Stimulated activated CD8-positive, alpha-beta memory T cell treated with anti-CD3 and anti-CD28 coated beads, Interleukin-12 subunit alpha, Interleukin-12 subunit beta, amount 100 ng/mL, for 4 hours (primary cell): ENCODE measurements at places on chromosomes 5 and 9.

GRCh38 chr5:1860949-1861348 lies 21.8 kb downstream of the IRX4 start:
- no peak for DNase-seq

DNA sequence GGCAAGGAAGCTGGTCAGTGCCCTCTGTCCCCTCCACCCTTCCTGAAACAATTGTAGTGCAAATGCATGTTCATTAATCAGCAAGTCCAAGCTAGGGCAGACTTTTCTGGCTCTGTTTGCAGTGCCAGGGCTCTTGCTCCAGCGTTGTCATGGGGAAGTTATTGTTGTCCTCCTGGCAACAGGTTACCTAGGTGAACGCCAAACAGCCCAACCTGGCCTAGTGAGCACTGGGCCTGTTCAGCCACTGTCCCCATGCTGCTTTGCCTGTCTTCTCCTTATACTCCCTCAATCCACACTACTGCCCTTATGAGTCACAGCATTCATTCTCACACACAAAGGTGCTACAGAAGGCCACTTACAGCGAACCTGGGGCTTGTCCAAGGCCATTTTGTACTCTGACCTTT lies 34.5 kb upstream of the GLIS3 start:
- no peak for DNase-seq

- no peak for DNase-seq
Observed at GRCh38 chr5:75021219-75021618, 31.1 kb downstream of the GCNT4 start.

DNA sequence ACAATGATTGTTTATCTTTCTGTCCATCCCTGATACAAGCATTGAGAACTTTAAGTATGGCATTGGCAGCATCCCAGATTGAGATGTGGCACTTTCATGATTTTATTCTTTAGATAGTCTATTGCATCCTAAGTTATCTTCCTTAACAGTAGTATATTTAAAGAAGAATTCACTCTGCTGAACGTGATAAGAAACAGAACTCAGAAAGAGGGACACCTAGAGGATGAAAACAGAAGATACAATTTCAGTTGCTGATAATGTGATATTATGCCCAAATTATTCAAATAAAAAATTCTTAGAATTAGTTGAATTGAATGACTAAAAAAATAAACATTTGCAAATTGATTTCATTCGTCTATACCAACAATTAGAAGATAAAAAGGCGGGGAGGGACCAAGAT lies 218.1 kb upstream of the DMRTA1 start:
- DNase-seq = no peak

- DNase-seq = no peak
Observed at GRCh38 chr5:10688651-10689171, 72.3 kb downstream of the DAP start.

DNA sequence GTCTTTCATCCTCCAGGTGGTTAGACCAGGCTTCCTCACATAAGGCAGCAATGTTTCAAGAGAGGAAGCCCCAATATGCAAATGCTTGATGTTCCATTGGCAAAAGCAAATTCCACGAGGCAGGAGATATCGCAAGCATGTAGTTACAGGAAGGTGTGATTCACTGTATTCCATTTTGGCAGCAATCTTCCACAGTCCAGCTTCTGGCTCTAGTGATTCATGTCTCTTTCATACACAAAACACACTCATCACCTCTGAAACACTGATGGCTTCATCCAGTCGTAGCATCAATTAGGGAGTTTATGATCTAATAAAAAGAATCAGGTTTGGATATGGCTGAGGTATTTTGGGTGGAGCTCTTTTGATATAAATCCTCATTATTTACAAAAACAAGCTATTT lies 552.2 kb upstream of the RIOK2 start:
- no peak for DNase-seq

GRCh38 chr9:113898596-113898995 lies 22.5 kb downstream of the ZNF618 start:
- DNase-seq = no peak

DNA sequence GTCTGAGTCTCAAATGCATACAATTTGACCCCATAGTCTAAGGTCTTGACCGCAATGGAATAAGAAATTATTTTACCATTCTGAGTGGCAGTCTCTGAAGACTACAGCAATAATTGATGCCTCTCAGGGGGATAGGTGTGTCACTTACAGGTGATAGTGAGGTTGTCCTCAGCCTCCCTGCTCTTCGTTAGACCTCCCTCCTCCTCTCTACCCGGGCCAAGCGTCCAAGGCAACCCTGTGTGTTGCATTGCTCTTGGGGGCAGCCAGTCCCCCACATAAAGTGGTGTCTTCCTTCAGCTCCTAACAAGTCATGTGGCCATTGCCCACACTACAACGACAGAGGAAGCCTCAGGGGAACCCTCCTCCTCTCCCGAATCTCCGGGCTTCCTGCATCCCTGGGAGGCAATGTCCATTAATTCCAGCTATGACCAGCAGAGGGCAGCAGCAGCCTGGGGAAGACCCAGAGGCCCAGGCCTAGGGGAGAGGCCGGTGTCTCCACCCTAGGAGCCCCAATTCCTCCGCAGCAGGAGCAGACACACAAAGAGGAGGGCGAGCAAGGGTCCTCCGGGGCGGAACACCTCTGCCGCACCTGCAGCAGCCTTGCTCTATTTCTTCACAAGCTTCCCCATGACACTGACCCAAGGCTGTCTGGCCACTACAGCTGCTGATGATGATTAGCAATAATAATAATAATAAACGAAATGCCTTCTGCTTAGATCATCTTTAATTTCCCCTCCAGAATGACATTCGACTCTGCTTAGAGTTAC lies 134.8 kb downstream of the KCNIP1 start:
- DNase-seq = peak; percentile 19

DNA sequence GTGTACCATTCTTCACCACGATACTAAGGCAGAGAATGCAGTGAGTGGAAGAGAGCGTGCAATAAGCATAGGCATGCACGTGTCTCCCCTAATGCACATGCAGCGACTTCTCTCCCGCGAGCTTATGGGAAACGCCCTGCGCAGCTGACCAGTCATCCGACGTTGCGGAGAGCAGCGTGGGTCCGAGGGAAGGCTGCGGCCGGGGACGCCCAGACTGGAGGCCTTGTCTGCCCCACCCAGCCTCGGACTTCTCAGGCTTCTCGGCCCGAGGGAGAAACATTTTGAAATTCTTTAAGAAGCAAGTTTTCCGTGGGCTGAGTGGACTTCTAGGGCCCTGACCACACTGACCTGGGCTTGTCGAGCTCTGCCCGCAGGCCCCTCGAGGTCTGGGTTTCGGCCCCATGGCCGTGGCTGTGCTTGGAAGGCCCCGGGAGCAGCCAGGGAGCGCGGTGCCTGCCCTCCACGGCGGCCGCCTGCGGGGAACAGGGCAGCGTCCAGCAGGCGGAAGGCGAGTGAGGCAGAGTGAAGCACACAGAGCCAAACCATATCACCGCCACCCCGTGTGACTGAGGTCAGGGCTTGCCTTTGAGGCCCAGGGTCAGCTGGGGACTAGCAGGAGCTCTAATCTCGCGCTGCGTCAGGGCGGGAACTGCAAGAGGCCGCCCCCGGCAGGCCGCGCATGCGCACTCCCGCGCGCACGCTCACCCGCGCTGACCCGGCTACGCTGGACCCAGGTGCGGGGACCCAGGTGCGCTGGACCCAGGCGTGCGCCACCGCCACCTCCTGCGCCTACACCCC lies 60.0 kb upstream of the IRX1 start:
- DNase-seq = no peak

DNA sequence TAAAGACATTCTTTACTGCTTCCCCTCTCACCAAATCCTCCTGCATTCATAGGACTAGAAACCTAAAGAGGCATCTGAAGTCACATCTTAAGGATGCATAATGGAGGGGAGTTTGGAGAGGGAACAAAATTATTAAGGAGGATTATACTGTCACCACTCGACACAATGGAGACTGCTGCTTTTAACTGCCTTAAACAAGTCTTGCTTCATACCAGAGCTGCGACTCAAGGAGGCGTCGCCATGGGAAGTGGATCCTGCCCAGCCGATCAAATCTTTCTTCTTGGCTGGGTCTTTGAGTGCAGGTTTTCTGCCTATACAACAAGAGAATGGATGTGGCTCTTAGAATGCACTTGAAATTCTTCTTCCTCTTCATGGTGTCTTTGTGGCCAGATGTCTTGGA lies 66.7 kb upstream of the FOXE1 start:
- no peak for DNase-seq

DNA sequence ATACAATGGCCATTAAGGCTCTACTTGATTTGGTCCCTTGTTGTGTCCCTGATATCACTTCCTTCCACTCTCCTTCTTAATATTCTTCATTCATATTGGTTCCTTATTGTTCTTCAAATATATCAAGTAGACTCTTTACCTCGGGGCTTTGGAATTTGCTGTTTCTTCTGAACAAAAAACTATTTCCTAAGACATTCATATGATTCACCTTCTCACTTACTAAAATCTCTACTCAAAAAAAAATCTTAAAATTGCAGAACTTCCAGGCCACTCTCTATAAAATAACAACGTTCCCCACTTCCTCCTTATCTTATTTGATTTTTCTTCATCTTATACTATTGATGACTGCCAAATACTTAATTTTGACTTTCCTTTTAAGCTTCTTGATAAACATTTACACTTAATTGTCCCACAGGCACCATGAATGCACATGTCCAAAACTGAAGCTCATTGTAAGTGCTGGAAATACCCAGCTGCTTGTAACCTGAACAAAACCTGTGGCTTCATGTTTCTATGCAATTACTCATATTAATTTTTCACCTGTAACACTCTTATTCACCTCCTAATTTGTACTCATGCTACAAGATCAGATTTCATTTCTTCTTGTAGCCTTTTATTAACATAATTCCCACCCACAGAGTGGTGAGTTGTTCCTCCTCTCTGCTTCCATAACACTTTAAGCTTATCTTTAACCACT lies 58.4 kb upstream of the NUDT12 start:
- DNase-seq = no peak

- DNase-seq = no peak
Observed at GRCh38 chr5:64126202-64126741, 39.4 kb upstream of the RNF180 start.

- DNase-seq = no peak
Observed at GRCh38 chr5:37807015-37807414, 32.8 kb downstream of the GDNF start.

DNA sequence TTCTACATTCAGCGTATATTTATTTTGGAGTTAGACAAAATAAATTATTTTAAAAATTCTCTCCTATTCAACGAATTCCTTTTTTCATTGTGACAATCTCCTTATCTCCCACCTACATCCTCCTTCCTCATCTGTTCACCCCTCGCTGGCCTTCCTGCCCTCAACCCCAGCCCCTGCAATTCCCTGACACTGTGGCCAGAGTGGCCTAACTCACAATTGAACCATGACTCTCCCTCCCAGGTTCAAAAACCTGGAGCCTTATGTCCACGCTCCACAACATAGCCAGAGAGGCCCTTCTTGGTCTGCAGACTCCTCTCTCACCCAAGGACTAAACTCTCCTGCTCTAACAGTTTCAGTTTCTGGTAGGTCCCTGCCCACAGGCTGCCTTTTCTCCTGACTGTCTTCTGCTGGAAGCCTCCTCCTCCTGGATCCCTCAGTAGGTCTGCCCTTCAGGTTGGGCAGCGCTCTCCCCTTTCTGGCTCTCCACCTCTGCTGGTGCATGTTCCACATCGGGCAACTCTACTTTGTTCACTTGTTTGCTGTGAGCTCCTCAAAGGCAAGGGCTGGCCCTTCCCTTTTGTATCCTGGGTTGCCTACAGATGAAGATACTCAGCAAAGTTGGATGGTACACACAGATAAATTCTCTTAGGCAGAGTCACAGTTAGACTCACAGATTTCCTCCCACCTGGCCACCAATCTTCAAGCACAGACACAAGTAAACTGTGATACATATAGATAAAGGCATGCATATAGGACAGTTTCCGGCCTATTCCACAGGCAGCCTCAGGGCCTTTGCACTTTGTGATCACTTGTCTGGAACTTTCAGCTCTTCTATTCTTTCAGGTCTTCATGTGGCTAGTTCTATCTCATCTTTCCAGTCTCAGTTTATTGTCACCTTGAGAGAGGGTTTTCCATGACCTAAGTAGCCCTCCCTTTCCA lies 19.8 kb upstream of the MYORG start:
- no peak for DNase-seq

DNA sequence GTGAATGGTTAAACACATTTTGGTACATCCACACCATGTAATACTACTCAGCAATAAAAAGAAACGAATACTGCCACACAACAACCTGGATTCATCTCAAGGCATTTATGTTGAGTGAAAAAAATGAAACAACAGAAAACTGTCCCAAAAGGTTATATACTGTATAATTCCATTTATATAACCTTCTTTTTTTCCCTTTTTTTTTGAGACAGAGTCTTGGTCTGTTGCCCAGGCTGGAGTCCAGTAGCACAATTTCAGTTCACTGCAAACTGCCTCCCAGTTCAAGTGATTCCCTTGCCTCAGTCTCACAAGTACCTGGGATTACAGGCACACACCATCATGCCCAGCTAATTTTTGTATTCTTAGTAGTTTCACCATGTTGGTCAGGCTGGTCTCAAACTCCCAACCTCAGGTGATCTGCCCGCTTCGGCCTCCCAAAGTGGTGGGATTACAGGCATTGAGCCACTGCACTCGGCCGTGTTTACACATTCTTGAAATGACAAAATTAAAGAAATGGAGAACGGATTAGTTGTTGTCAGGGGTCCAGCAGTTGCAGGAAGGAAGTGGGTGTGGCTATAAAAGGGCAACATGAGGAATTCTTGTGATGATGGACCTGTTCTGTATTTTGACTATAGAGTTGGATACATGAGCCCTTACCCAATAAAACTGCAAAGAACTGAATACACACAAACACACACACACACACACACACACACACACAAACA lies 17.4 kb downstream of the PPP6C start:
- DNase-seq = no peak

DNA sequence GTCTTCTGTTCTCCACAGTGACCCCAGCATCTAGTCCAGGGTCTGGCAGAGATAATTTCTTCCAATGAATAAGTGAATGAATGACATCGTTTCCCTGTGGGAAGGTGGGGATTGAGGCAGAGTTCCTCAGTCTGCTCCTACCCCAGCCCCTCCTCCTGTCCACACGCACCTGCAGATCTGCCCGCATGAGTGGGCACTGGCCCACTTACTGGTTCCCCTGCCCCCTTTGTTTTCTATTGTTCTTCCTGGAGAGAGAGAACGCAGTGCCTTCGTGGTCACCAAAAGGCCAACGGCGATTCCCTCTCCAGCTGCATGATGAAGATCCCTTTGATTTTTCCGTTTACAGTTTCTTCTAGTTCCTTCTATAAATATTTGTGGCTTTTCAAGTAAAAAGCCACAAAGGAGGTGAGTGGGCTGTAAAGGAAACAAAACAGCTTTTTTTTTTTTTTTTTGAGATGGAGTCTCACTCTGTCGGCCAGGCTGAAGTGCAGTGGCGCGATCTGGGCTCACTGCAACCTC lies 5.8 kb upstream of the FPGS start:
- DNase-seq = no peak

- no peak for DNase-seq
Observed at GRCh38 chr5:175261037-175261436, 182.9 kb downstream of the DRD1 start.
